Adipocyte (in vitro differentiated cells): ENCODE measurements at places on chromosomes 16 and 17.
A peak's percentile ranks its signal among the peaks of the same experiment; 100 is the strongest.

GRCh38 chr17:15654886-15655561, 29.1 kb downstream of the TRIM16 start:
- DNase-seq = no peak

GRCh38 chr17:72305472-72305871, 184.7 kb downstream of the SOX9 start:
- peak; percentile 4 for DNase-seq

DNA sequence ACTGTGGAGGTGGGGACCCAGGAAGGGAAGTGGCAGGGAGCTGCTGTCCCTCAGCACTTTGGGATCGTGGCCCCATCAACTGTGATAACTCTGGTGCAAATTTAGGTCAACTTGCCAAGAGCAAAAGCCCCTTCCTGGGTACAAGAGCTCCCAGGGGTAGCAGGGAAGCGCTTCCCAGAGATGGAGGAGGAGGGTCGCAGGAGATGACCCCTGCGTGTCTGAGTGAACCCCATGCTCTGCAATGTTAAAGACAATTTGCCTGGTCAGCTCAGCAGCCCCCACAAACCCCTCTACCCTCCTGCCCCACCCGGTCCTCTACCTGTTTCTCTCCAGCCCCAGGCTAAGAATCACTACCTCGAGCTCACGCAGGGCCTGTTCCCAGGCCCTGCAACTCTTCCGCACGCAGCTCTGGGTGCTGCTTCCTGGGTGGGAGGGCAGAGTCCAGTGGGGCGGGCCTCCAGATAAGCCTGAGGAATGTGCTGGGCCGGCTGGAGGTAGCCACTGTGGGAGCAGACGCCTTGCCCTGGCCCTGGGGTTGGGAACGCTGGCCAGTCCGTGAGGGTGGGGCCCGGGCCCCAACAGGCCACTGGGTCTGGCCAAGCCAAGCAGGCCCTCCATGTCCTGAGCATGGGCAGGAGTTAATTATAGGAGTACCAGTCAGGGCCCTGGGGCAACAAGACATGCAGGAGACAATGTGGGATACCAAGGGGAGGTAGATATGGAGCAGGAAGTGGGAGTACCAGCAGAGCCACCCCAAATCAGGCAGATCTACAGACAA, 6.1 kb downstream of the DOK4 start:
- DNase-seq = peak; percentile 49

DNA sequence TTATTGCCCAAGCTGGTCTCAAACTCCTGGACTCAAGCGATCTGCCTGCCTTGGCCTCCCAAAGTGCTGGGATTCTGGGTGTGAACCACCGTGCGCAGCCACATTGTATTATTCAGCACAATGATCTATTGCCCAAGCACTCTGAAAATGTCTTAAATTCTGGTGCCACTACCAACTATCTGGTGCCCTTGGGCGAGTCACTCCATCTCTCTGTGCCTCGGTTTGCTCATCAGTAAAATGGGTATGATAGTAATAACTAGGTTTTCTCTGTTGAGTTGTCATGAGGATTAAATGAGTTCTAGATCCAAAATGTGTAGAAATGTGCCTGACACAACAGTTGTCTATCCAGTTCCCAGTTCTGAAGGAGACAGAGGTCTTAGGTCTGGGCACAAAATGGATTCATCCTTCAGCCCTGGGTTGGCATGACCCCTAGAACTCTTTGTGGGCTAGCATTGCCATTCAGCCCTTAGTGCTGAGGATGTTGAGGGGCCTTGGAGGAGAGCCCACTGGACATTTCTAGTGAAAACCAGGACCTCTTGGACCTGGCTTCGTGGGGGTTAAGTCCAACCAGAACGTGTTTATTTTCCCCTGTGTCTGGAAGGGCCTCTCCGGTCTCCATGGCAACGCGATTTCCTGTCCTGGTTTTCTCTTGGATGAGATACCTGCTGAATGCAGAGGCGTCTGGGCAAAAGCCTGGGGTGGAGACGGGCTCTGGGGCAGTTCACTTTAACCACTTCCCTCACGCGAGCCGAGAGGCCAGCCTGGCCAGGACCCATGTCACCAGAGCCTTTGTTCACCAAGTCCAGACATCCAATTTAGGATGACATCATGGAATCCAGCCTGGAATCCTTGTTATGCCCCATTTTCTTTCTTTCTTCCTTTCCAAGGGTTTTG, 43.7 kb upstream of the TNRC6A start:
- peak; percentile 73 for DNase-seq
